ENCODE measurements at places on chromosomes 5 and 9. TPM values are rescaled to one million over a fixed set of nuclear protein-coding genes. Genes with fewer than 3 reads are reported as not detected.

DNA sequence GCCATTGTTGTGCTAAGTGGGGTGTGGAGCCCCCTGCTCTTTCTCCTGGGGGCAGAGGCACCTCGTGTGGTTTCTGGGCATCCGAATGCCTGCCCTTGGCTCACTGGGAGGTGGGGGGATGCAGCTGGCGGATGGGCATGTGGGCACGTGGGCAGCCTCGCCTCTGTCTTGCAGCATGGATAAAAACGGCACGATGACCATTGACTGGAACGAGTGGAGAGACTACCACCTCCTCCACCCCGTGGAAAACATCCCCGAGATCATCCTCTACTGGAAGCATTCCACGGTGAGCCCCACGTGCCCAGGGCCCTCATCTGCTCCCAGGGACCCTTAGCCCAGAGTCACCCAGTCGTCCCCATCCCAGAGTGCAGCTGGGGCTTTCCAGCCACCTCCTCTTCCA is 25.3 kb downstream of the PTGES2 start:
- H3K36me3 ChIP-seq, result peaks cover 55% of the 10 kb centered on the region
- H3K27me3 ChIP-seq, result no peaks in the 10 kb centered on the region
- H3K4me1 ChIP-seq, result peaks cover 64% of the 10 kb centered on the region
- H3K27ac ChIP-seq, result no peak overlapping the region
- no peak overlapping the region for H3K4me3 ChIP-seq

GRCh38 chr9:93252116-93252780 is 68.3 kb downstream of the WNK2 start:
- no peak overlapping the region for H3K4me3 ChIP-seq
- no peaks in the 10 kb centered on the region for H3K4me1 ChIP-seq
- H3K36me3 ChIP-seq, result no peaks in the 10 kb centered on the region
- no peak for DNase-seq

DNA sequence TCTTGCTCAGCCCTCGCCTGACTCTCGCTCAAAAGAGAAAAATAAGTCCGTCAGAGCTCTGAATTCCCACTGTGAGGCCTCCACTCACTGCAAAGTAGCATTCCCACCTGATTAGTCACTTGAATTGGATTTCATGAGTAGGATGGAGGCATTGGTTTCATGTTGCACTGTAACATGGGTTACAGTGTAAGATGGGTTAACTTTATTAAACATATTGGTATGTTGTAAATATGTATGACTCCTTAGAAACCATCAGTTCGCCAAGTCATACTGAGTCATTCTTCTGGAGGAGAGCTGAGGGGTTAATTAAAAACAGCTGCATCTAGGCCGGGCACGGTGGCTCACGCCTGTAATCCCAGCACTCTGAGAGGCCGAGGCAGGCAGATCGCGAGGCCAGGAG is 93.8 kb upstream of the BNC2 start:
- no peaks in the 10 kb centered on the region for H3K27me3 ChIP-seq
- H3K36me3 ChIP-seq, result no peaks in the 10 kb centered on the region
- H3K27ac ChIP-seq, result no peak overlapping the region
- H3K4me3 ChIP-seq, result no peak overlapping the region

DNA sequence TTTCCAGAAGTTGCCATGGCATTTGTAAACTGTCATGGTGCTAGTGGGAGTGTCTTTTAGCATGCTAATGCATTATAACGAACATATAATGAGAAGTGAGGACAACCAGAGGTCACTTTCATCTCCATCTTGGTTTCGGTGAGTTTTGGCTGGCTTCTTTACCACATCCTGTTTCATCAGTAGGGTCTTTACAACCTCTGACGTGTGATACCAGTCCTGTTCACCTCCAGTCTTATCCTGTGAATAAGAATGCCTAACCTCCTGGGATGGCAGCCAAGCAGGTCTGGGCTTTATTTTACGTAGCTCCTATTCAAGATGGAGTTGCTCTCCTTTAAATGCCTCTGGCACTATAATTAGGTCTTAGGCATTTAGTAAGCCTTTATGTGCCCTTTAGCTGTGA is 20.4 kb upstream of the RFK start:
- H3K27ac ChIP-seq, result peak overlapping the region; percentile 89
- H3K4me3 ChIP-seq, result no peak overlapping the region
- H3K27me3 ChIP-seq, result no peaks in the 10 kb centered on the region
- peaks cover 27% of the 10 kb centered on the region for H3K36me3 ChIP-seq

DNA sequence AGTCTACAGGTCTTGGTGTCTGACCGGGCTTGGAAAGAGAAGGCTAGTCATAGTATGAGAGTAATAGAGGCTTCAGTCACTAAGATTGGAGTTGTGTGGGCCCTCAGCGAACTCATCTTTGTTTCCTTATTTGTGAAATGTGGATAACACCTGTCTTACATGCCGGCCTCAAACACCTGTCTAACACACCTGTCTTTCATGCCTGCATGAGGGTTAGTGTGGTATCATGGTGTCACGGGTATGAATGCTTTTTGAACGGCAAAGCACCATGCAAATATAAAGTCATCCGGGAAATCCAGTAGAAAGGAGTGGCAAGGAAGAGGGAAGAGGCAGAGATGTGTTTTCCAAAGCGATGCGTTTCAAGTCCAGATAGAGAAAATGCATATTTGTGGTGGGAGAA is 25.5 kb downstream of the GRAMD2B start:
- peak overlapping the region; percentile 61 for H3K27ac ChIP-seq
- no peak for DNase-seq
- no peaks in the 10 kb centered on the region for H3K27me3 ChIP-seq
- peaks cover 71% of the 10 kb centered on the region for H3K4me1 ChIP-seq
- H3K36me3 ChIP-seq, result peaks cover 18% of the 10 kb centered on the region

GRCh38 chr9:125271081-125271480 is 9.5 kb downstream of the GAPVD1 start:
- no peak overlapping the region for H3K27ac ChIP-seq
- DNase-seq, result no peak
- peaks cover 4% of the 10 kb centered on the region for H3K4me1 ChIP-seq
- H3K36me3 ChIP-seq, result peaks cover 38% of the 10 kb centered on the region
- no peak overlapping the region for H3K4me3 ChIP-seq

DNA sequence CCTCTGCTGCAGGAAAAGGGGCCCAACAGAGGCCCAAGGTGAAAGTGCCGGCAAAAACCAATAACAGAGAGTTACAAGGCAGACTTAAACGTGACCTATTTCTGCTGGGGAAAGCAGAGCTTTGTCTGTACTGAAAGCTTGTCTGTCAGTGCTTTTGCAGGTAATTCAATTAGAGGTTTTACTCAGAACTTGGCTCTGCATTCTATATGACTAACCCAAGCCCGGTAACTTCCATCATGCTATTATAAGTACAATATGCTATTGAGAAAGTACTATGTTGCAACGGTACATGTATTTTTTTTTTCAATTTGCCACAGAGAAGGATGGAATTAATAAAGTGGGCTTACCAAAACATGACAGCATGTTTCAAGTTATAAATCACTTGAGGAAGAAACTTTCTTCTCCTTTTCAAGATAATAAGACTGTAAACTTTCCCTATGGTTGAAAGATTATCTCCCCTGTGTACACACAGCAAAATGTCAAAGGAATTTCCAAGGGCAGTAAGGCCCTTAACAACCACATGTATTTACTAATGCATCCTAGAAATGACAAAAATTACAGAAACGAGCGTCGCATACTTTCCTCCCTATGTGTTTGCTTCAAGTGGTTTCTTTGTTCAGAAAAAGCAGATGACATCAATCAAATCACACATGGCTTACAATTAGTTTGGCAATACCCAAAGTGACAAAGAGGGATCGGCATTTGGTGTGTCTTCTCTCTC is 282.4 kb downstream of the EFNA5 start:
- no peaks in the 10 kb centered on the region for H3K36me3 ChIP-seq
- no peak for DNase-seq
- peaks cover 7% of the 10 kb centered on the region for H3K27me3 ChIP-seq
- no peak overlapping the region for H3K4me3 ChIP-seq

GRCh38 chr9:136247947-136248637 is 2.5 kb upstream of the QSOX2 start:
- peaks cover 24% of the 10 kb centered on the region for H3K4me1 ChIP-seq
- H3K4me3 ChIP-seq, result no peak overlapping the region
- no peak for DNase-seq

- peaks cover 58% of the 10 kb centered on the region for H3K4me1 ChIP-seq
- H3K4me3 ChIP-seq, result peak overlapping the region; percentile 91
- H3K27ac ChIP-seq, result peak overlapping the region; percentile 51
Measured at GRCh38 chr9:36485647-36486328, 85.7 kb upstream of the RNF38 start.

GRCh38 chr5:133959643-133960042 is 8.8 kb downstream of the C5orf15 start:
- H3K27ac ChIP-seq, result no peak overlapping the region
- H3K27me3 ChIP-seq, result no peaks in the 10 kb centered on the region
- DNase-seq, result no peak
- H3K4me1 ChIP-seq, result peaks cover 44% of the 10 kb centered on the region
- no peak overlapping the region for H3K4me3 ChIP-seq

- H3K27me3 ChIP-seq, result no peaks in the 10 kb centered on the region
- H3K4me3 ChIP-seq, result no peak overlapping the region
- H3K4me1 ChIP-seq, result peaks cover 8% of the 10 kb centered on the region
- no peak for DNase-seq
- H3K36me3 ChIP-seq, result no peaks in the 10 kb centered on the region
Measured at GRCh38 chr5:141669520-141669919, 12.5 kb downstream of the ARAP3 start.

- no peak overlapping the region for H3K4me3 ChIP-seq
- peaks cover 17% of the 10 kb centered on the region for H3K36me3 ChIP-seq
- no peak overlapping the region for H3K27ac ChIP-seq
- H3K4me1 ChIP-seq, result no peaks in the 10 kb centered on the region
- no peaks in the 10 kb centered on the region for H3K27me3 ChIP-seq
- no peak for DNase-seq
Measured at GRCh38 chr9:128383791-128384190, 12.6 kb downstream of the URM1 start.

GRCh38 chr9:87613265-87614111 is 112.4 kb upstream of the CTSL start:
- DNase-seq, result no peak
- H3K4me1 ChIP-seq, result no peaks in the 10 kb centered on the region
- no peaks in the 10 kb centered on the region for H3K36me3 ChIP-seq
- no peak overlapping the region for H3K27ac ChIP-seq
- peaks cover 2% of the 10 kb centered on the region for H3K27me3 ChIP-seq
- H3K4me3 ChIP-seq, result no peak overlapping the region

DNA sequence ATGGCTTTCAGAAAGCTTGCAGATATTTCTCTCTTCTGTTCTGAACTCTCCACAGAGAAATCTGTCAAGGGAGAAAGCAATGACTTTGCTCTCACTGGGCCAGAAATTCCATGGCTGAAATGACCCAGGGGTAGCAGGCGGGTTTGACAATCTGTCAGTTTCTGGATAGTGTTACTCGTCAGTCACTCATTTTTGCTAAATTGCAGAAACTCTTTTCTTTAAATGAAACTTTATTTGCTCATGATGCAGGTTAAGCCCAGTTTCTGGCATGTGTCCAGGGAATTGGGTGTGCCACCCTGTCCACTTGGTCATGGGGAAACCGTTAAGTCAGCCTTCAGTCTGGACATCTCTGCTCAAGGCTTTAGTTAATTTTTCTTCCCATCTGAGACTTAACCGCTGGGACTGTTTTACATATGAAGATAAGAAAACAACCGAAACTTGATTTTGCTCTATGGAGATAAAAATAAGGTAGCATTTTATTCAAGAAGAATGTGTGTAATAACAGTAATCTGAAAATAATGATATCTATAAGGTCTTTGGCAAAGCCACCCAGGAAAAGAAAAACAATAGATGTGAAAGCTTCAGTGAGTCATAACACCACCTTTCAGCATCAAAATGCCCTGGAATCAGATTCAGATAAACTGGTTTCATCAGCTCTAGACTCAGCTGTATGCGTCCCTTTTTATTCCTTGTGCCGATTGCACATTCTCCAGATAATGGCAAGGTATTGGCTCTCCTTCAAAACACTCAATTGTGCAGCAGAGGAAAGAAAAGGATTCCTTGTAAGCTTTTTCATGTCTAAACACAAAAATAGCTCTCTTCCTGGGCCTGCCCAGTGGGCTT is 308.3 kb downstream of the ZSWIM6 start:
- H3K4me1 ChIP-seq, result no peaks in the 10 kb centered on the region
- H3K36me3 ChIP-seq, result no peaks in the 10 kb centered on the region
- DNase-seq, result no peak
- H3K27ac ChIP-seq, result no peak overlapping the region
- peaks cover 6% of the 10 kb centered on the region for H3K27me3 ChIP-seq

DNA sequence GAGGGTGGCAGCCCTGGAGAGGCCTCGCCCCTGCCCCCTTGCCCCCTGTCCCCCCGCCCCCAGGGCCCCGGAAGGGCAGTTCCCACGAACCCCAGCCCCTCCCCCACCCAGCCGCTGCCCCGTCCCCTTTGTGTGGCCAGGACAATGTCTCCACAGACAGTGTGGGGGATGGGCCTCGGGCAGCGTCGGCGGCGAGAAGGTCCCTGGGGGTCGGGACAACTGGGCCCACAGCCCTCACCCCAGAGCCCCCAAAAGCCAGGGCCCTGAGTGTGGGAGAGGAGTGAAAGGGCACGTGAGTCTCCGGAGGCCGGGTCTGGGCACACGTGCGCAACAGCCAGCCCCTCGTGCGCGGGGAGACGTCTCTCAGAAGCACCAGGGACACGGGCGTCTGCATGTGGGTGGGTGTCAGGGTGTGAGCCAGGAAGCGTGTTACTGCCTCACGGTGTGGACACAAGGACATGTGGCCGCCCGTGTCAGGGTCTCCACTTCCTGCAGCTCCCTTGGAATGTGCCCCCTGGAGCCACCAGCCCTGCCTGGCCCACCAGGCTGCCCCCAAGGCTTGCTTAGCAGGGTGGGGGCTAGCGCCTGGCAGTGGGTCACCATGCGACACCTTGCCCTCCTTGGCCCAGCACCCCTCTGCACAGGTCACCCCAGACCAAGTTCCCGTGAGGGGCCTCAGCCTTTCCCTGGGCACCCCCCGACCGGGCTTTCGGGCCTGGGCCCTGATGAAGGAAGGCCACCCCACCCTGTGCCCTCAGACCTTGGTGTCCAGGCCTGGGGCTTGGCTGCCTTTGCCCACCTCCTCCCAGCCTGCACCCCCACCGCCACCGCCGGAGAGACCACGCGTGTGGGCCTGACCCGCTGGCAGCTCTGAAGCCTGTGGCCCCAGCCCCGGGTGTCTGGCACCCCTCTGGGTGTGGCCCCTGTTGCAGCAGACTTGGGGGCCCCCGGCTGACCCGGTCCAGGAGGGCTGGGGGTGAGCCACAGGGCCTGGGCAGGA is 12.8 kb upstream of the NRARP start:
- no peaks in the 10 kb centered on the region for H3K27me3 ChIP-seq
- peak; percentile 20 for DNase-seq
- H3K4me3 ChIP-seq, result no peak overlapping the region
- no peaks in the 10 kb centered on the region for H3K36me3 ChIP-seq
- H3K27ac ChIP-seq, result no peak overlapping the region

Gene SPATA31D1
- total RNA-seq, result not detected

Gene ADAMTS12
- total RNA-seq, result not detected

Gene CDH9
- total RNA-seq, result not detected

Measured in activated CD8-positive, alpha-beta T cell treated with anti-CD3 and anti-CD28 coated beads, Interleukin-2, amount 10 ng/mL, durations not matched to agents 7 days and 5 days (primary cell).